ENCODE measurements at places on chromosomes 7 and 10.

DNA sequence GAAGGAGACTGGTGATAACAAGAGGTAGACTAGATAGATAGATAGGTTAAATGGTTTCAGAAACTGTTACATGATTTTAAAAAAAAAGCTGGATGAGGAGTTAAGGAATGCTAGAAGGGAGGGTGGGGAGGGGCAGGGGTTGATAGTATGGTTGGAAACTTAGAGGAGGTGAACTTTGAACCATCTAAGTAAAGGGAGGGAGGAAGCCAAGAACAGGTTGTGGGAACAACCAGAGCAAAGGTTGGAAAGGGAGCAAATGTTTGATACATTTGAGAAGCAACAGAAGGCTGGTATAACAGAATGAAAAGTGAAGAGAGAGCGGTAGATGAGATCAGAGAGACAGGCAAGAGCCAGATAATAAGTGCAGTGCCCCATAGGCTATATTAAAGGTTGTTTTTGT is 224.8 kb downstream of the FOXP2 start:
- DNase-seq: no peak

GRCh38 chr7:102047167-102047566 is 229.7 kb downstream of the CUX1 start:
- DNase-seq: no peak

DNA sequence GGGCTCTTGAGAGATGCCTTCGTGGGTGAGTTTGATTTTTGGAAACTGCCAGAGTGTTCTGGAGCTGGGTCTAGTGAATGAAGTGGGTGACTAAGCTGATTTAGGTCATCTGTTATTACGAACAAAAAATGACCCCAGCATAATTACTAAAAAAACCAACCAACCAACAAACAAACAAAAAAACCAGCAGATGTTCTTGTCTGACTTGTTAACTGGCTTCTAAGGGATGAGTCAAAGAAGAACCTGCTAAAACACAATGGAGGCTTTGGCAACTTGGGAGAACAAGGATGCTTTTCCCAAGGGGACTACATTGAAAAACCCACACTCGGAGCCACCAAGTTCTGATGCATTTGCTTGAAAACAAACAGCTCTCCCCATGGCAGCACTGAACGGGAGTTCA is 11.5 kb downstream of the TACR2 start:
- no peak for DNase-seq

GRCh38 chr7:154375956-154376355 is 323.8 kb downstream of the DPP6 start:
- DNase-seq: no peak

- DNase-seq: no peak
Measured at GRCh38 chr10:95440756-95441546, 120.2 kb downstream of the SORBS1 start.

GRCh38 chr7:46459942-46460341 is 538.9 kb upstream of the IGFBP3 start:
- no peak for DNase-seq

DNA sequence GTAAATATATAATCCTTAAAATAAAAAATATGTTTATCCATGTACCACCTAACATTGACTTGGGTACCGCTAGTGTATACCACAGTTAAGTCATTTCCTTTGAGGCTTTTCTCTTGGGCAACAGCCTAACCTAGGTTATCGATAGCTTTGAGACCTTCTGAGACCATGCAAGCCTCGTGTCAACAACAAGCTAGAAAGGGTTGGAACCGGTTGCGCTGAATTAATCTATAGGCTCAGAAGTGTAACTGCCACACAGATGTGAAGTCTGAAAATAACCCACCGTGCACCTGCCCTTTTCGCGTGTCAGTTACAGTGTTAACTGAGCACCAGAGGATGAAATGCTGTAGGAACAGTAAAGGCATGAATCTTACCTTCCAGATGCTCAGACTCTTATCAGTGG is 59.8 kb downstream of the ARID5B start:
- DNase-seq: no peak

GRCh38 chr10:16756561-16757221 is 60.5 kb downstream of the RSU1 start:
- no peak for DNase-seq

DNA sequence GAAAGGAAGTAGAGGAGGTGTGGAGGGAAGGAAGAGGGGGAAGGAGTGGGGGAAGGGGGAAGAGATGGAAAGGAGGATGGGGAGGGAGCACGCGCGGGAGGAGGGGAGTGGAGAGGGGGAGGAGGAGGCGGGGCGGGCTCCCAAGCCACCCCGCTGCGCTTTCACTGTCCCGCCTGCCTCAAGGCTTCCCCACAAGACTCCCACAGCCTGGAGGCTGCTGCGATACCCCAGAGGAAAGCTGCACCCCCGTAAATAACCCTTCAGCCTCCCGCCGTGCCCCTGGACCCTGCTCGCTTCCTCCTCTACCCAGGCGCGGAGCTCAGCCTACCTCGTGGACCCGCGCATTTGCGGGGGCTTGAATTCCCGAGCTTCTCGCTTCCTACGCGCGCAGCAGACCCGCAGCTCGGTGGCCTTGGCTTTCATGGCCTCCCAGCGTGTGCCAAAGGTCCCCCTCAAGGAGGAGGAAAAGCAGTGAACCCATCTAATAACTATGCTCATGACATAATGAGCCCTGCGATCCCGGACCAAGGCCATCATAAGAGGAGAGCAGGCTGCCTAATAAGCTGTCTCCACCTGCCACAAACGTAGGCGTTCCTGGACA is at the start of gene C10orf67:
TSS of gene C10orf67 (minus strand) at position 557 of the 601 bp plus-strand sequence. CDS start at position 534, 23 bp downstream.
- peak; percentile 62 for DNase-seq

DNA sequence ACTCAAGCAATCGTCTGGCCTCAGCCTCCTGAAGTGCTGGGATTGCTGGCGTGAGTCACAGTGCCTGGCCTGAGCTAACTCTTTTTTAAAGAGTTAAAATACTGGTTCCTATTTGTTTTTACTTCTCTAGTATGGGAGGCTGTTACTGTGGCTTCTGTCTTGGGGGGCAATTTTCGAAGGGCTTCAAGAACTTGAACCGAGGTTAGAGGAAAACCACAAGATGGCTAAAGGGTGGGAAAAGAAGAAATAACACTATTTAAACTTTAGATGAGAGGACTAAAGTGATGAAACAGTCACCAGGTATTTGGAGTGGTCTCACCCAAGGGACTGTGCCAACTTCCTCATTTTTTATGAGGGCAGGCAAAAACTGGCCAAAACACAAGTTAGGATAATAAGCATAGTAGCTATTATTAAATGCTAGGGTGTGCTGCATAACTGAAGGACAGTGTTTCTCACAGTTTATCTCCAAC is 17.8 kb downstream of the MET start:
- no peak for DNase-seq

GRCh38 chr10:7258948-7259523 is 151.8 kb downstream of the SFMBT2 start:
- no peak for DNase-seq

- DNase-seq: no peak
Measured at GRCh38 chr7:156662277-156662676, 21.7 kb downstream of the RNF32 start.

- no peak for DNase-seq
Measured at GRCh38 chr10:8070440-8070839, 16.0 kb downstream of the GATA3 start.

- DNase-seq: no peak
Measured at GRCh38 chr10:49285232-49285631, 13.7 kb upstream of the C10orf71 start.

DNA sequence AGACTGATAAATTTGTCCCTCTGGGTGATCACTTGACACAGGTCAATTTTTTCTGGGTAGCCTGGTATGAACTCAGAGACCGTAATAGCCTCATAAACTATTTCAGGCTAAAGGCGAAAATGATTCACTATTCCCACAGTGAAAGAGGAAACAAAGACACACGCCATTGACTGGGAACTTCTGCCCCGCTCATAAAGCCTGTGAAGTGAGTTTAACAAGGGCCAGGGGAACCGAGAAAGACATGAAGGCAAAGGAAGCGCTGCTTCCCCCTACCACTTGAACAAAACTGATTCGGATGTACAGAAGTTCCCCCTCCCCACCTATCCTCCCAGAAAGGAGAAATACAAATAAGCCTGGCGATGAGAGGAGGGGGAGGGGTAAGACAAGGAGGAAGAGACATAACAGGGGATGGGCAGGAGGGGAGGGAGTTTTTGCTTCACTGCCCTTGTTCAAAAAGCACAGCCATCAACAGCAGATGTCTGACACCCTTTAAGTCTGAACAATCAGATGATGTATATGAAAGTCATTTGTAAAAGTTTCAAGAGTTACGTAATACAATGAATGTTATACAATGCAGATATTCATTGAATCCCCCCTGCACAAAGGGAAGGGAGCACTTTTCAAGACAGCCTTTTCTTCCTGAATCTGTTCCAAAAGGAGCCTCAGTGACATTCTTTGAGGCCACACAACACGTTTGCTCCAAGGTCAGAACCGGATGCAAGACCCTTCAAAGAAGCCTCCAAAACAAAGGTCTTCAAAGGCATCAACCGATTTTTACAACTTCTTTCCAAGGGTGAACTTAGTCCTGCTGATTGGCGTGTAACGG is 734 bp downstream of the ABCB4 start:
- DNase-seq: peak; percentile 15

GRCh38 chr10:27531336-27531847 is 27.3 kb downstream of the RAB18 start:
- DNase-seq: no peak

DNA sequence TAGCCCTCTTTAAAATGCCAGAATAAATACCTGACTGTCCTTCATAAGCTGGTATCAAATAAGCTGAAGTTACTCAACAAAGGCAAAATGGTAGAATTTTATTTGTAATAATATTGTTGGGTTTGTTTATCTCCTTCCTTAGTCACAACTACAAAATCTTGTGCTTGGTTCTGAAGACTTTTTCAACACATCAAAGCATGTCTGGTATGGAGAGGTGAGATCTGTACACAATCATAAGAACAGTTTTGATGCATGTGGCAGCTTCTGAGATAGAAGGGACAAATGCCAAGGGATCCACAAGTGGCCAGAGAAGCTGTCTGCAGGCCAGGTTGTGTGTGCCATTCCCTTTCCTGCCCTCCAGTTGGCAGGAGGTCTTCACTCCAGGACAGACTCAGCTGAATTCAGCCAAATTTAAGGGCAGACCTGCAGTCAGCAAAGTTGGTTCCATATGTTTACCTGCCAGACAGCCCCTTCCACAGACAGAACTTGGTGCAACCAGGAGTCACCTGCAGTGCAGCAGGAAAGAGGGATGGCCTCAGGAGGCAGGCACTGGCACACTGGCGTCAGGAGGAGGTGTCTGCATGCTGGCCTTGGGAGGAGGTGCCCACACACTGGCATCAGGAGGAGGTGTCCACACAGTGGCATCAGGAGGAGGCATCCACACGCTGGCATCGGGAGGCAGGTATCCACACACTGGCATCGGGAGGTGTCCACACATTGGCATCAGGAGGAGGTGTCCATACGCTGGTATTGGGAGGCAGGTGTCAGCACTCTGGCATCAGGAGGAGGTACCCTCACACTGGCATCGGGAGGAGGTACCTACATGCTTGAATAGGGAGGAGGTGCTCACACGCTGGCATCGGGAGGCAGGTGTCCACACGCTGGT is 93.1 kb upstream of the IKZF1 start:
- no peak for DNase-seq

GRCh38 chr7:46173476-46174195 is 252.6 kb upstream of the IGFBP3 start:
- DNase-seq: no peak

DNA sequence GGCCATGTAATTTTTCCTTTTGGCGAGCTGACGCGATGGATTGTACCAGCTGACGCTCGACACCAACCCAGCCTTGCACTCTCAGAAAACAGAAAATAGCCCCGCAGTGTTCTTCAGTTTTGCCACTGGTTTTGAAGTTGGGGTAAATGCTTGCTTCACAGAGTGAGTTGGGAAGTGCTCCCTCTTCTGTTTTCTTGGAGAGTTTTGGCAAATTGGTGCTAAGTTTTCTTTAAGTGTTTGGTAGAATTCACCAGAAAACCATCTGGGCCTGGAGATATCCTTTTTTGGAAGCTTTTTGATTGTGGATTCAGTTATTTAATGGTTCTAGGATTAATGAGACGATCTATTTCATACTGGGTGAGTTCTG is 252.8 kb downstream of the ELFN1 start:
- no peak for DNase-seq

GRCh38 chr10:21517134-21518031 is 8.1 kb downstream of the SKIDA1 start:
- DNase-seq: peak; percentile 68

DNA sequence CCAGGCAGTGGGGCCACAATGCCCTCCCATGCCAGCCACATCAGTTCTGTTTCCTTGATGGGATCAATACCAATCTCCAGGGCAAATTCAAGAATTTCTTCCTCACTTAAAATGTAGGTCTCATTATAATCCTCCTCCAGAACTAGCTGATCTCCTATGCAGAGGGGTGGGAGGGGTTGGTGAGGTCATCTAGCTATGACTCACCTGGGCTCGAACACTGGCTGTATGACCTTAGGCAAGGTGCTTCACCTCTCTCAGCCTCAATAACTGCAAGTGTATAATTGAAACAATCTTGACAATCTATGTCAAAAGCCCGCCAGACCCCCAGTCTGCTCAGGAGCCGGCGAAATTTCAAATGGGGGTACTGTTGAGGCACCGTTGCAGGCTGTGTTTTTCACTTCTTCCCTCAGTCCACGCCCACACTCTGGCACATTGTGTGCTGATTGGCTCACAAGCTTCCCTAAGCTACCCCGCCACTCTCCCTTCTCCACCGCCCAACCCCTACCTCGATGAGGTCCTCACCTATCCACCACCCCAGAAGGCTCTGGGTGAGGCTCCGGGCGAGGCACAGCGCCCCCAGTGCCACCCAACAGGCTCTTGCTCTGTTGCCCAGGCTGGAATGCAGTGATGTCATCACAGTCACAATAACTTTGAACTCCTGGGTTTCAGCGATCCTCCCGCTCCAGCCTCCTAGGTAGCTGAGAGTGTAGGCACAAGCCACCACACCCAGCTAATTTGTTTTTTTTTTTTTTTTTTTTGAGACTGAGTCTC is 70.5 kb downstream of the ZNF22 start:
- DNase-seq: no peak

DNA sequence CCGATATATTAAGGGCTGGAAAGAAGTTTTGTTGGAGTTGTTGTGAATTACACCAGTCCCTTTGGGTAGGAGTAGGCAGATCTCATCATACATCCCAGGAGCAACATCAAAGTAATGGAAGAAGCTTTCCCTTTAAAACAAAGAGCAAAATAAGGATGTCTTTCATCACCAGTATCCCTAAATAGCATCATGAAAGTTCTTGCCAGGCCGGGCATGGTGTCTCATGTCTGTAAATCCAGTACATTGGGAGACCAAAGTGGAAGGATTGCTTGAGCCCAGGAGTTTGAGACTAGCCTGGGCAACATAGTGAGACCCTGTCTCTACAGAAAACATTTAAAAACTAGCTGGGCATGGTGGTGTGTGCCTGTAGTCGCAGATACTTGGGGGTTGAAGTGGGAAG is 38.7 kb downstream of the LRRC20 start:
- no peak for DNase-seq

DNA sequence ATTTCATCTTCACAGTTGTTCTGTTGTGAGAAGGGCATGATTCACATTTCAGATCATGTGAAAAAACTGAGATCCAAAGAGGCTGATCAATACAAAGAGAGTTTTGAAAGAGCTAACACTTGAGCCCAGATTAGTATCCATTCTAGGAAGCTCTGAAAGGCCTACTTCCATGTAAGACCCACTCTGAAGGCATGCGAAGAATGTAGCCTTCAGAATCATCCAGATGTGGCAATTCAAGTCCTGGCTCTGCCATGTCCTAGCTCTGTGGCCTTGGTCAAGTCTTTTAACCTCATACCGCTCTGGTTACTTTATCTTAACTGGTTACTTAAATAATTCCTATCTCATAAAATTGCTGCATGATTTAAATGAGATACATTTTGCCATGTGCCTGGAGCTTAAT is 111.1 kb downstream of the FZD1 start:
- DNase-seq: no peak

- DNase-seq: no peak
Measured at GRCh38 chr10:118463740-118464139, 121.6 kb upstream of the FAM204A start.

Measured in NCI-H526 (cell line).